ENCODE measurements at places on chromosomes 2 and 18.

- DNase-seq: no peak
These were observed 3.9 kb downstream of the KCNK3 start for GRCh38 chr2:26696351-26696816.

- no peak for DNase-seq
These were observed 75.2 kb downstream of the EIPR1 start for GRCh38 chr2:3302421-3302750.

GRCh38 chr2:30694286-30695055 is 112.8 kb downstream of the CAPN13 start:
- peak; percentile 25 for DNase-seq

DNA sequence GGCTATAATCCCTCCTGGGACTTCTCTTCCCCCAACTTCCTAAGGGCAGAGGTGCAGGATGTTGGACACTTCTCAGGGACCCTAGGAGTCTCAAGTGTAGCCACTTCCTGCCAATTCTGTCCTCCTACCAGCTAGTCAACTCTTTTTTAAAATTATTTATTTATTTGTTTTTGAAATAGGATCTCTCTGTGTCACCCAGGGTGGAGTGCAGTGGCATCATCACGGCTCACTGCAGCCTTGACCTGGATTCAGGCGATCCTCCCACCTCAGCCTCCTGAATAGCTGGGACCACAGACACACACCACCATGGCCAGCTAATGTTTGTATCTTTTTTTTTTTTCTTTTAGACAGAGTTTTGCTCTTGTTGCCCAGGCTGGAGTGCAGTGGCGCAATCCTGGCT is 11.5 kb downstream of the SFTPB start:
- no peak for DNase-seq

DNA sequence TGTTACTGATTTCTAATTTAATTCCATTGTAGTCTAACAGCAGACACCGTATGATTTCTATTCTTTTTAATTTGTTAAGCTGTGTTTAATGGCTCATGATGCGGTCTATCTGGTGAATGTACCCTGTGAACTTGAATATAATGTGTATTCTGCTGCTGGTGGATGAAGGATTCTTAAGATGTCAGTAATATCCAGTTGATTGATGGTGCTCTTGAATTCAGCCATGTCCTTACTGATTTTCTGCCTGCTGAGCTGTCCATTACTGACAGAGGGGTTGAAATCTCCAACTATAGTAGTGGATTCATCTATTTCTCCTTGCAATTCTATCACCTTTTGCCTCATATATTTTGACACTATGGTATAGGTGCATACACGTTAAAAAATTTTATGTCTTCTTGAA is 373.3 kb upstream of the RAB12 start:
- peak; percentile 4 for DNase-seq

GRCh38 chr2:32358111-32358482 is 1.3 kb downstream of the BIRC6 start:
- DNase-seq: no peak

DNA sequence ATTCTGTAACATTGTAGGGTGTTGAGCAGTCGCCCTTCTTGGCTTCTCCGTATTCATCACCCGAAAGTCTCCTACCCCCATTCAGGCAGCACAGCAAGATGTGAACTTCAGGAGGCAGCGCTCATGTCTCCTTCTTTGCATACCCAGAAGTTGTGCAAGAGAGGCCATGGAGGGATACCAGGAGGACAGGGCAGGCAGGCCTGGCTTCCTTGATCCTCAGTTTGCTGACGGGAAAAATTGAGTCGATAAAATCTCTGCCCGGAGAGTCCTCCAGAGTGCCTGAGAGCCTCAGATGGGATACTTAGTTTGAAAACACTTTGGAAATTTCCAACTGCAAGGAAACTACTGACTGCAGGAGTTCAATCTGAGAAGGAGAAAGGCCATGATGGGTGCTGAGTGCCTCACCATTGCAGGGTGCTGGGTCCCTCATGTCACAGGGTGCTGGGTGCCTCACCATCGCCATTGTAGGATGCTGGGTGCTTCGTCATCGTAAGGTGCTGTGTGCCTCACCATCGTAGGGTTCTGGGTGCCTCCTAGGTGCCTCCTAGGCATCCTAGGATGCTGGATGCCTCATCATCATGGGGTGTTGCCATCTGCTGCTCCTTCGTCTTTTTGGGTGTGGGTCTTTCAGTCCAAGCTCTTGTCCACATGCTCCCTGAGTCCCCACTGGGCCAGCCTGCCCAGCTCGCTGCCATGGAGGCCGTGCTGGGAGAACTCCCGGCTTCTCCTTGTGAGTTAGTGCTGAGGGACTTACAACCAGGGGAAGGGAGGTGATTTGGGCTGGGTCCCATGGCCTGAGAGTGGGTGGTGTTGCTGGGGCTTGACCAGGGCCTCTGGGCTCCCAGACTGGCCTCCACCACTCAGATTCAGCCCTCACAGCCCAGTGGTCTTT is 162.4 kb downstream of the DDX1 start:
- no peak for DNase-seq

DNA sequence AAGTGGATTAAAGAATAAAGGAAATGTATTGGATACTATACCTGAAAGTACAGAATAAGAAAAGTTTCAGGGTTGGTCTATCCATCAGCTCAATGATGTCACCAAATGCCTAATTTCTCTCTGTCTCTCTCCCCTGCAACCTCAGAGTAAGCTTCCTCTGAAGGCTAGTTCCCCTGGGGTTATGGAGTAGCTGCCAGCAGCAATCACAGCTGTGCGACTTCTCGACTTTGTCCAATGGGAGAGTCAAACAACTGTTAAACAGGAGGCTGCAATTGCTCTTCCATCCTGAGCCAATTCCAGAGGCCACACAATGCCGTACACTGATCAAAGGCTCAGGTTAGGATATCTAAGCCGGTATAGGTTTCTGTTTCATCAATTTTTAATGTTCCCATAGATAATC is 95.3 kb upstream of the FANCL start:
- DNase-seq: no peak

DNA sequence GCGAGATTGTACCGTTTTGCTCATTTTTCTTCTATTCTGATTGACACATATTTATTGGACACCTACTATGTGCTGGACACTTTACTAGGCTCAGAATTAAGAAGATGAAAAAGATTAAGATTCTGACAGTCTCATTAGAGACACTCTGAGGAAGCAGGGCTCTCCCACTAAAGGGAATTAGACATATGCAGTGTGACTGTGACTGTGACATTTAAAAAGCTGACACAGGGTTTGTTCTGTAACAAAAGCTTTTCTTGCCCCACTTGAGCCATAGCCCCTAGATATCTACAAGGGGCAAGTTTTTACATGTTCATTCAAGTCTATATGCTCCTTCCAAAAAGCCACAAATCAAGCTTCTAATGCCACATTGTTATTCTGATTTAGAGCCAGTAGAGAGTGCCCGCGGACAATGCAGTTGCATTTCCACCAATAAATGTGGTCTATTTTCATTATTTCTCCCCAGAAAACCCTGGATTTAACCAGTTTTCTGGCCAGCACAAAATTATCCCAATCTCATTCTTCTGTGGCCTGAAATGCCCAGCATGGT is 9.8 kb downstream of the ARHGAP25 start:
- DNase-seq: no peak

DNA sequence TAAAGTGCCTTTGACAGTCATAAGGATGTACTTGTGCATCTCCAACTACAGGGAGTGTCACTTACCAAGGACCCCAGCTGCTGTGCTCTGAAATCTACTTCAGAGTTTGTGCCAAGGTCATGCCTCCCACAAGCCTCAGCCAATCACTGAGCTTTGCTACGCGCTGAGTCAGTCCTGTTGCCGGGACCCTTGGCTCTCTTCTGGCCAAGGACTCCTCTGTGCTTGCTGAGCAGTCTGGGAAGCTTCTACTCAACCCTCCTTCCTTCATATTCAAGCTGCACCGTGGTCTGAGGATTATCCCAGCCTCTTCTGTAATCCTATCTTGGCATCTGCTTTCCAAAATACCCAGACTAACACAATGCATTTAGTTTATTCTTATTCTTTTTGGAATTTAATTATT is 398.9 kb upstream of the FANCL start:
- no peak for DNase-seq

DNA sequence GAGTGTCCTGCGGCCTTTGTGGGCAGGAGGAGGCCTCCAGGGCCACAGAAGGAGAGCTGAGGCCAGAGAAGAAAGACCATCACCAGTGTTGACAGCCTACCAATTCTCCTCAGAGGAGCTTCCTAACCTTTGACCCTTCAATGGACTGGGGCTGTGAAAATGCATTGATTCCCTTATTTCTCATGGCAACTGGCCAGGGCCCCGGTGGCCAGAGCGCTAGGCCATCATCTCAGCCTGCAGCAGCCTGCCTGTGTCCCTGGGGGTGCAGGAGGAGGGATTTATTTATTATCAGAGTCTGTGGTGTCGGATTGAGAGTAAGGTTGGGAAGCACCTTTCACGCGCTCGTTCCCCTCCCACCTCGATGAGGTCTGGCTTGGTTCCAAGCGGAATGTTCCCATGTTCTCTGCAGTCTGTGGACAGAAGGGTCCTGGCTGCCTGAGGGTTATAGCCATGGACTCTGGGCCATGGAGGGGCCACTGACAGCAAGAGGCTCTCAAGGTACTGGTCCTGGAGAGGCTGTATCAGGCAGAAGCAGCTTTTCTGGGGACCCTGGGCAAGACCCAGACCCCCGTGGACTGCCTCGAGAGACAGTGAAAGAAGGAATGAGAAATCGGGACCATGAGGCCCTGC is 53.8 kb downstream of the CYP27C1 start:
- no peak for DNase-seq

- DNase-seq: no peak
These were observed 146.3 kb downstream of the TDRD15 start for GRCh38 chr2:21270083-21270491.

DNA sequence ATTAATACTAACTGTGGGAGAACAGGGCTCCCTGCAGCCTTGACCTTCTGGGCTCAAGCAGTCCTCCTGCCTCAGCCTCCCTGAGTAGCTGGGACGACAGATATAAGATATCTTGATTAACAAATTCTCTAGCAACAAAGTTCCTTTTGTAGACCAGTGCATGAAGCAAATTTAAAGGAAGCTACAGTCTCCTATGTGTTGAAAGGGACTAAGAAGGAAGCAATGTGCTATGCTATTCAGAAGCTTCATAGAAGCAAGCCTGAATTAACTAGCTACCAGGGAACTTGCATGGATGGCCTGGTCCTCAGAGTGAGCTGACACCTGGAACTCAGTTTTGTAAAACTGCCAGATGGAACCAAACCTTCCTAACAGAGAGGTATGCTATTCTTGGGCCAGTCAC is 33.2 kb downstream of the RAPH1 start:
- no peak for DNase-seq

DNA sequence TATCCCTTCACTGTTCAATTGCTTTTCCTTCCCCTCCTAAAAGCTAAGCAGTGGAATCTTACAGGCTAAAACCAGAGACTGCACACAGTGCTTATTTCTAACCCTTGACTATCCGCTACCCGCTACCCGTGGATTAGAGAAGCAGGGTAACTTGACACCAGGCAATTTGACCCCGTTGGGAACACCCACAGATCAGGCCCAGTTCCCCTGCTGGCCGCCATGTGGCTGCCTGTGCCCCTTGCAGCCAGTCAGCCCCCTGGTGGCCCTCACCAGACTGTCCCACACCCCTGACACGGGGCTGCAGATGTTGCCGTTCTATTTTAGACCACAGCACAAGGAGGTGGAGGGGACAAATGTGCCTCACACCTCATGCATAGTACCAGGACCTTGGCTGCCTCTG is 74.8 kb downstream of the TXNL1 start:
- DNase-seq: no peak

DNA sequence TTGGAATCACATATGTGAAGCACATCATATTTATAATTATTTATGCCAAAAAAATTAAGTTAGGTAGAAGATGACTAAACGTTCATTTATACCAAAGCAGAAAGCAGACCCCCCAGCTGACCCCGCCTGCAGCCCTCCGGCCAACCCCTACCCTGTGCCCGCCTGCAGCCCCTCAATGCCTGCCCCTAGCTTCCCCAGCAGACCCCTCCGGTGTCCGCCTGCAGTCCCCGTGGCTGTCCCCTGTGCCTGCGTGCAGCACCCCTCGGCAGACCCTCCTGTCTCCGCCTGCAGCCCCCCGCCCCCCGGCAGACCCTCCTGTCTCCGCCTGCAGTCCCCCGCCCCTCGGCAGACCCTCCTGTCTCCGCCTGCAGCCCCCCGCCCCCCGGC is 136.2 kb downstream of the NFATC1 start:
- no peak for DNase-seq

- DNase-seq: no peak
These were observed 9.8 kb downstream of the FEV start for GRCh38 chr2:218975060-218975777.

DNA sequence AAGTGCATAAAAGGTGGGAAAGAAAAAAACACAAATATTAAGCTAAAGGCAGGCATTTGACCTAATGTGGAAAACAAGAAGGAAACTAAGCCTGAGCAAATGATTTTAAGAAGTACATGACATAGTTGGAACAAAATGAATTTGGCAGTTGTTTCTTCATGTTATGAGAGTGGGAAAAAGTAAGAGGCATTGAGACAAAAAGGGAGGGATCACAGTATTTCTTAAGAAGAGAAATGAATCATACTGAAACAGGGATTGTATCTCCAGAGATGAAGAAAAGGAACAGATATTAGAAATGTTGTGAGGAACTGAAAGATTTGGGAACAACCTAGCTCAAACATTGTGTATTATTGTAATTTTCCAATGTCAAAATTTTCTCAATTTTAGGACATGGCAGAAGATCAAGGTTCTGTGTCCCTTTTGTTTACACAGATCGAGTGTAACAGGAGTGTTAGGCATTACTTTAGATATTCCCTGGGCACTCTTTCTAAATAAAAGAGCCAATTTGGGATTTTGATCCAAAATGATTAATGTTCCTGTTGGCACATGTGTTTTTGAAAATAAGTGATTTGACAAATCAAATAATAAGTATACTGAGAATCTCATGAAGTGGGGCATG is 98.6 kb downstream of the CALCRL start:
- DNase-seq: no peak

DNA sequence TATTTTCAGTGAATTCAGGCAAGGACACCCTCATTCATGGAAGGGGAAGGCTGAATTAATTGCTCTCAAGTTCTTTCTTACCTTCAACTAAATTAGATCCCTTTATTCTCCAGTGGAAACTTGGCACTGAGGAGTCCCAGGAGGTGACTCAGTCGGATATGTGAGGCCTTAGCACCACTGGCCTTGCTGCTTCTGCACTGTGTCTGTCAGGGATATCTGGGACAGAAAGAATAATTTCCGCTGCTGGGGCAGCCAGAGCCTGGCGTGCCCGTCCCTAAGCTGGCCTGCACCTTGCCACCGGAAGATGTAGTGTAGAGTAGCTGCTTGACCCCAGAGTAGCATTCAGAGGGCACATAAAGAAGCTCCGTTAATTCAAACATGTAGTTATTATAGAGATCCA is 53.4 kb downstream of the LIMS1 start:
- no peak for DNase-seq

GRCh38 chr2:240200230-240201051 is 60.0 kb upstream of the OTOS start:
- DNase-seq: no peak
